Naive thymus-derived CD4-positive, alpha-beta T cell (primary cell): ENCODE measurements at places on chromosomes 6 and 20. TPM values are rescaled to one million over a fixed set of nuclear protein-coding genes. Genes with fewer than 3 reads are reported as not detected.

GRCh38 chr6:10555625-10556309 lies 34.6 kb downstream of the GCNT2 start:
- DNase-seq, result no peak

DNA sequence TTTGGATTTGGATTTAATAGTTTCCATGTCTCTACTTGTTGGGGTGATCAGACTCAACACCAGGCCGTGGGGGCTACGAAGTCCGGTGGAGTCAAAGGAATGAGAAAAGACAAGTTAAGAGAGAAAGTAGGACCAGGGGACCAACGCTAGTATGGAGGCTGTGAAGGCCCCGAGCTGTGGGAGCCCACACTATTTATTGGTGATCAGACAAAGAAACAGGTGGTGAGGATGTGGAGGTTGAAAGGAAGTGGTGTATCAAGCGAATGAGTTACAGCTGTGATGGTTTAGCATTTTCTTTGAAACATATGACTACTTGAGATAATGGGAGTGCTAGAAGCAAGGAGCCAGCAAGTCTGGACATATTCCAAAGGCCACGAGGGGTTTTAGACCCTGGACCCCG lies 62.4 kb downstream of the AKAP7 start:
- DNase-seq, result peak; percentile 58

GRCh38 chr20:53162251-53162835 lies 190.2 kb downstream of the TSHZ2 start:
- no peak for DNase-seq

The NKX2-4 gene
- not detected for total RNA-seq

The ADAM33 gene
- total RNA-seq, result not detected

The BMP7 gene
- total RNA-seq, result not detected
